Activated CD4-positive, alpha-beta T cell treated with anti-CD3 and anti-CD28 coated beads for 1 hour (primary cell): ENCODE measurements at places on chromosomes 7 and 10.

- no peak for DNase-seq
These were observed 95.2 kb downstream of the GLCCI1 start for GRCh38 chr7:8063706-8064297.

GRCh38 chr10:118873091-118873737 lies 118.4 kb upstream of the CACUL1 start:
- no peak for DNase-seq

DNA sequence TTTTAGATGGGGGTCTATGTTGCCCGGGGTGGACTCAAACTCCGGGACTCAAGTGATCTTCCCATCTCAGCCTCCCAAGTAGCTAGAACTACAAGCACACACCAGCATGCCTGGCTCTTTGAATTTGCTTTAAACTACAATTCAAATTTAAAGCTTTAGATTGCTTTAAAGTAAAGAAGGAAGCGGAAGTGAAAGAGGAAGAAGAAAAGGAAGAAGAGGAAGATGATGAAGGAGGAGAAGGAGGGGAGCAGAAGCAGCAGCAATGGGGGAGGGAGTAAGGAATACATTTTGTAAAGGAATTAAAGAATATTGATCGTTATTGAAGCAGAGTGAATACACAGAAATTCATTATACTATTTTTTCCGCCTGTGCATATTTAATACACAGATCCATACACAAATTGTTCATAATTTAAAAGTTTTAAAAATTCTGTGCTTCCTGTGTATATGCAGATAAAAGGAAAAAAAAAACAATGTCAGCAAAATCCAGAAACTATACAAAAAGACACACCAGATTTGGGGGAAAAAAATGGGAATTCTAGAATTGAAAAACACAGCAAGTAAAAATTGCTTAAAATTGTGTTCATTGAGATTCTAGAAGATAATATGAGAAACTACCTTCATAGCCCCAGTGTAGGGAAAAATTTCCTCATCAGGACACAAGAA lies 60.8 kb upstream of the KCNMA1 start:
- no peak for DNase-seq

- DNase-seq = no peak
These were observed 116.4 kb downstream of the ITGB8 start for GRCh38 chr7:20447021-20447650.

GRCh38 chr7:1898628-1899185 lies 228.6 kb downstream of the ELFN1 start:
- no peak for DNase-seq

GRCh38 chr7:107773027-107773426 lies 29.1 kb downstream of the CBLL1 start:
- DNase-seq = no peak

DNA sequence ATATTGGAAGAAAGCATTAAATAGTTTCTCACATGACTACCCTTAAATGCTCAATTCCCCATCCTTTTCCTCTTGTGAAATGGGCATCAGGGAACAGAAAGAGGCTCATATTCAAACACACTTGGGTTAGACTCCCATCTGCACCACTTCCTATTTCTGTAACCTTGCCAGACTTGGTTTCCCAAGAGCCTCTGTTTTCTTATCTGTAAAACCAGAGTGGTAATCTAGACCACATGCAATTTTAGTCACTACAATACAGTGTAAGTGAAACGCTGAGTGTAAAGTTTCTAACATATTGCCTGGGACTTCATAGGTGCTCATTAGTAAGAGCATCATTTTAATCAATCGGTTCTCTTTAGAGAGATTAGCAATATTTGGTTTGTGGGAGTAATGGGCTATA lies 136.3 kb downstream of the SORCS1 start:
- no peak for DNase-seq

DNA sequence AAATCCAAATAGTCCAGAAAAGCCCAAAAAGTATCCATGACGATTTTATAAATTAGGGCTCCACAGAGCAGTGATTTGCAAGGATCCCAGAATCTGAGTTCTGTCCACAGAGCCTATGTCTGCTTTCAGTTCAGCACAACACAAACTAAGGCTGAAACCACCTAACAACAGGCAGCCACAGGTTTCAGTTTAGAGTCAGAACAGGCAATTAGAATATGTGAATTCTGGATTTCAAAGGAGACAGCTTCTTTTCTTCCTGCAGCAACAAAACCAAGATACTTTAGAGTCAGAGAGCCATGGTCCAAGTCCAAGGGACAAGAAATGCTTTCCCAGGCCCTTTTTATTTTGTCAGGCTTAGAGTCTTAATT lies 23.6 kb downstream of the IFIT3 start:
- no peak for DNase-seq

GRCh38 chr7:55150709-55151451 lies 132.1 kb downstream of the EGFR start:
- DNase-seq = no peak

DNA sequence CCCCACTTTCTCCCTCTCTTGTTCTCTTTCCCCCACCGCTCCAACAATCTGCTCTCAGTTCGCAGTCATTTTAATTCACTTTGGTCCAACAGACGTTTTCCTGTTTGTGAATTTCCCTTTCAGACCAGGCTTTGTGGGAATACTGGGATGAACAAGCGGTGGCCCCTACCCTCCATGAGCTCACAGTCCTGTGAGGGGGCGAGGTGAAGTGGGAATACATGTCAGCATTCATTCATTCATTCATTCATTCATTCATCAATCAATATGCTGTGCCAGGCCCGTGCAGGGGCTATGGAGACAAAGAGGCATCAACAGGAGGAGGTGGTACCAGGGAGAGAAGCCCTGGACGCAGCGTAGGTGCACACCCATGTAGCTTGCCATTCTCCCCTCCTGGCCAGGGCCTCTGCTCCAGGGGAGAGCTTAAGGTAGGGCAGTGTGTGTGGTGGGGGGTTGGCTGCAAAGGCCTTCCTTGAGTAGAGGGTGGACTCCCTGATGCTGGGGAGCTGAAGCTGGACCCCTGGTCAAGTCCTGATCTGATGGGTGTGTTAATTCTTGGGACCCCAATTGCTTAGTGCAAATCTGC lies 16.1 kb downstream of the PRF1 start:
- no peak for DNase-seq

- no peak for DNase-seq
These were observed 577 bp downstream of the LRRC18 start for GRCh38 chr10:48938990-48939536.

DNA sequence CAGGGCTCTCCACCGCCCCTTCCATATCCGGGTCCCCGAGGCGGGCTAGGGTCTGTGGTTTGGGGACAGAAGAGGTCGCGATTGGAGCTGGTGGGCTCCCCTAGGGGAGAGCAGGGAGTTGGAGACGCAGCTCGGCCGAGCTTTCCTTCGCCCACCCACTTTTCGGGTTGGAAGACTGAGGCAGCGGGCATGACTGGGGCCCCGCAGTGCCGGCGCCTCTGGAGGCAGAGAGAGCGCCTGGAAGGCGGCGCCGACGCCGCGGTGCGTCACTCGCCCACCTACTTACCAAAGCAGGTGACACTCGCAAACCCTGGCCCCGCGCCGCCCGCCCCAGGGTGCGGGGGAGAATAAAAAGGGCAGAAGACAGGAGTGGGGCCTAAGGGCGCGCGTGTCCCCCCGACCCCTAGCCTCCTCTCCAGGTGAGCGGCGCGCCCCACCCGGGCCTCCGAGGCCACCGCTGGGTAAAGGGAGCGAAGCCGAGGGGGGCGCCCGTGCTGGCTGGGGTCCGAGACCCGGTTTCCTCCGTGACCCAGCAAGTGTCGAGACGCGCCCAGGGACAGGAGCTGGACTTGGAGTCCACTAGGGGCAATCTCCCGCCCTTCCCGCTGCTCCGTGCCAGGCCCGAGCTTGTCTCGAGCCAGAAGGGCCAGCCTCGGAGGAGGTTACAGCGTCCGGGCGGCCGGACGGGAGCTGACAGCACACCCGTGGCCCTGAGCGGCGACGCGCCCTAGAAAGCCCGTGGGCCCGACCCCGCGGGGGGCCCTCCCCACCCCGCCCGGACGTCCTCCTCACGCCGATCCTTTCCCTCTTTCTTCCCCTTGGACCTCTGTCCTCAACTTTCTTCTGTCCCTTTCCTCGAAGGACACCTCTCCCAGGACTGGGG lies 34.4 kb upstream of the GRID1 start:
- peak; percentile 54 for DNase-seq

DNA sequence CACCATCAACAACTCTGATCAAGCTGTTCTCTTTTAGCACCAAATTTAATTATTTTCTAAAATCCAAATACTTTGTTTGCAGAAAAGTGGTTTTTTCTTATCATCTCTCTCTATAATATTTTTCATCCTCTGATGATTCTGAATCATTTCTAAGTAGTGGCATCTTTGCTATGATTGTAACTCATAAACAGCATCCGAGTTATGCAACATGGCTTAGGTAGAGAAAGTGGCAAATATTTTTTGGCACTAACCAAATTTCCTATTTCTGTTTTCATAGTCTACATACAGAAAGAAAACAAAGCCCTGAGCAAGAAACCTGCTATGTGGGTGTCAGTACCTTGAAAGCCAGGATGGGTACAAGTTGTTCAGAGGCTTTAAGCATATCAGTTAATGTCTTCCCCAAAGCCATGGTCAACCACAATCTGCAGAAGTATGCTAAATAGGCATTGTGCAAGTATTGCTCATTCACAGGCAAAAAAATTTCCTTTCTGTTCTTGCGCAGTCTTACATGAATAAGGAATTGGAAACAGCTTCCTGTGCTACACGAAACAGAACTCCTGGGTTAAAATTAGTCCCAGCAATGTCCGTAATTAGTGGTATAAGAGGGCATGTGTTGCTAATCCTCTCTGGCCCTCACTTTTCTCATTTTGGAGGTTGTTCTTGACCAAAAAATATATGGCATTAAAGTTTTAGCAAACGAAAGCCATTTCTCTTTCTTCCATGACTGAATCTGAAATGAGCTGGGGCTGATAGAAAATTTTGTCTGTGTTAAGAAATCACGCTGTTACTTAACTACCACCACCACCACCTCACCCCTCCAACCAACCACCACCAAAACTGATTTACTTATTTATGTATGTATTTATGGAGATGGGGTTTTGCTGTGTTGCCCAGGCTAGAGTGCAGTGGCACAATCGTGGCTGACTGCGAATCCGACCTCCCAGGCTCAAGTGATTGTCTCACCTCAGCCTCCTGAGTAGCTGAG lies 325.6 kb upstream of the MAGI2 start:
- DNase-seq = no peak

DNA sequence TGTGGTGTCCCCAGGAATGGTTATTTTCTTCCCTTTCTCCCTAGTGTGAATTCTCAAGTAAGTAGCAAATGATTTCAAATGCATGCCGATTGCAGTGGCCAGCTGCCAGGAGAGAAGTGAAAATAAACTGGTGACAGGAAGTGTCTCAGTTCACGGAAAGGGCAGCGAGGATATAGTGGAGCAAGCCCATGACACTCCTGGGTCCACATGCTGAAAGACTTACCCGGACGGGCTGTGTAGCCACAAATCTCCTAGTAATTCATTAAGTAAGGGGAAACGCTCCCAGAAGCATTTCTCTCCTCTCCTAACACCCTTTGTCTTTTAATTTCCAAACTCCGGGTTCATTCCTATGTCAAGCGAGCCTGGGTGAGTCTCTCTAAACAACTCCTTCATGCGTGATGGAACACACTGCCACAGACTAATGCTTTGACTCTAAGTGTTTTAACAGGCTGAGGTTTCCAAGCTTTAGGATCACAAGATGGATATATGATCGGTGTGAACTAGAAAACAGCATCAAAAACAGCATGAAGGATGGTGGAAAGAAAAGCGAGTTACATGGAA lies 125.6 kb downstream of the CYP26A1 start:
- DNase-seq = no peak

GRCh38 chr7:23468526-23469149 lies 1.7 kb downstream of the IGF2BP3 start:
- DNase-seq = no peak

GRCh38 chr10:110218632-110219031 lies 11.2 kb downstream of the MXI1 start:
- no peak for DNase-seq

GRCh38 chr7:7798510-7798909 lies 80.1 kb upstream of the RPA3 start:
- DNase-seq = no peak

DNA sequence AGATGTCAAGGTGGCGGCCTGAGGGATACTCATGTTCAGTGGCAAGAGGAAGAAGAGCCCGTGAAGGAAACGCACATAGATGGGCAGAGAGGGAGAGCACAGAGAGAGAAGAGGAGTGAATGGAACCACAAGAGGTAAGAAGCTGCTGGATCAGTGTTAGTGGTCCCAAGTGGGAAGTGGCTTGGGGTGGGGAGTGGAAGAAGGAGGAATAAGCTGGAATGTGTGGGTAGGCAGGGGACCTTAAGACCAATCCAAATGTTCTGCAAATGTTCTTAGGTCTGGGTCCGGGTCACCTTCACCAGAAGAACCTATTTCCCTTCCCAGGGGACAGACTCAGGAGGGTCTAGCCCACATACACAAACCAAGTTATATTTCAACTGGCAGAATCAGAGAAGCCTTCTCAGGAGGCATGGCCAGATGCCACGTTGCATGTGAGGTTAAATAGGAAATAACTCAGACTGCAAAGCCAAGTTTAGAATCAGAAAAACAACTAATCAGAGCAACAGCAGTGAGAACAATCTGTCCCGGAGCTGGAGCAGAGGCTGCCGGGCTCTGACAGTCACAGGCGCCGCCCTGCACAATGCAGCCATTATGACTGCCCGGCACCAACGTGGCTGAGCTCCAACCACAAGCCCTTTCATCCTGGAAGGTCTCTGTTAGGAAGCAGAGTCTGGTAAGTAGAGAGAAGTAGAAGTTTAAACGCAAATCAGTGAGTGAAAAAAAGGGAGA lies 78.6 kb upstream of the ARMC3 start:
- DNase-seq = no peak

DNA sequence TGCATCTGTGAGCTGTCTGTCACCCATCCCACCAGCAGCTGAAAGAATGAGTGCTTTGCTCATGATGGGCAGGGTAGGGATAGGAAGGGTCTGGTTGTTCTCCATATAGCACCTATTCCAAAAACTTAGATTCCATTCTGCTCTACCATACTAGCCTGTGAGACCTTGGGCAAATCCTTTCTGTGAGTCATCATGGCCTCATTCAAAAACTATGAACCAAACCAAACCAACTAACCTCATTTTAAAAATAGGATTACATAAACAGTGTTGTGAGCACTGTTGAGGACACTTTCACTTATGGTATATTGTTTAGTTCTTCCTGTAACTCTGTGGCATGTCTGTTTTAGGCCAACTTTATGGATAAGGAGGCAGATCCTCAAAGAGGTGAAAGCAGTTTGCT lies 30.9 kb upstream of the STEAP4 start:
- no peak for DNase-seq

DNA sequence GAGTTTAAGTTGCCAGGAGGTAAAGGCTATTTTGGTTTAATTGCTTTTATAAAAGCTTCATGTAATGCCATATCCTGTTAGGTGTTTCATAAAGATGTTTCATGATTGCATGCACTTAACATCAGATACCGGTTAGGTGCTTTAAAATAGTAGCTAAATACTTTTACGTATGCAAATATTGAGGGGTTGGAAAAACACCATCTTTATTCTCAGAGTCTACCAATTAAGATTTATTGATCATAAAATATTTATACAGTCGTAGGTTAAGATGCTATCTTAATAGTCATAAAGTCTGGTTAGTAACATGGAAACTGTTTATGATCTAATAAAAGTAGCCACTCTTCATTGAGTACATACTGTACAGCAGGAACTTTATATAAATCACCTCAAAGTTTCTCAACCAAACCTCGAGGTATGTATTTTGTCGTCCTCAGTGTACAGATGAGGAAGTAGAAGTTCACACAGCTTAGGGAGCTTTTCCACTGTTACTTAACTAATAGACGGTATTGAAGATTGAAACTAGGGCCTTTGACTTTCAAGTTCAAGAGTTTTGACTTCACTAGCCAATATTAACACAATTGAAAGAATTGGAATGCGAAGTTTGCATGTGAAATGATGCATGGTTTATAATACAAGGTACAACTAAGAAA lies 897.1 kb downstream of the GATA3 start:
- no peak for DNase-seq
